ENCODE measurements at places on chromosomes 1 and 21. TPM values are rescaled to one million over a fixed set of nuclear protein-coding genes. Genes with fewer than 3 reads are reported as not detected.

GRCh38 chr1:44696789-44697345 is 22.4 kb downstream of the ARMH1 start:
- H3K27ac ChIP-seq, result no peak overlapping the region
- H3K27me3 ChIP-seq, result no peaks in the 10 kb centered on the region
- DNase-seq, result no peak
- H3K4me3 ChIP-seq, result no peak overlapping the region
- H3K36me3 ChIP-seq, result no peaks in the 10 kb centered on the region
- peaks cover 4% of the 10 kb centered on the region for H3K4me1 ChIP-seq

- no peaks in the 10 kb centered on the region for H3K4me1 ChIP-seq
- H3K27ac ChIP-seq, result no peak overlapping the region
- no peak overlapping the region for H3K4me3 ChIP-seq
- no peak for DNase-seq
These were observed 105.1 kb downstream of the ROR1 start for GRCh38 chr1:63878932-63879331.

The TNFRSF9 gene
- total RNA-seq, result 0.10 TPM

The OR2T35 gene
- not detected for total RNA-seq

The TMPRSS15 gene
- 0.10 TPM for total RNA-seq

The TBX15 gene
- 5.5 TPM for total RNA-seq

The SH2D2A gene
- 0.33 TPM for total RNA-seq

The PLA2G2A gene
- total RNA-seq, result 0.40 TPM
